H1 (cell line): ENCODE measurements at places on chromosomes 2 and 18. TPM values are rescaled to one million over a fixed set of nuclear protein-coding genes. Genes with fewer than 3 reads are reported as not detected.

DPYSL5 gene
- 16.3 and 16.4 TPM in 2 replicates for total RNA-seq

ESCO1 gene
- 44.6 and 48.3 TPM in 2 replicates for total RNA-seq

WDR7 gene
- total RNA-seq: 15.2 and 16.5 TPM in 2 replicates

VPS54 gene
- 13.2 and 14.3 TPM in 2 replicates for total RNA-seq

- no peak for DNase-seq
Observed at GRCh38 chr2:211598238-211598637, 940.4 kb downstream of the ERBB4 start.

DNA sequence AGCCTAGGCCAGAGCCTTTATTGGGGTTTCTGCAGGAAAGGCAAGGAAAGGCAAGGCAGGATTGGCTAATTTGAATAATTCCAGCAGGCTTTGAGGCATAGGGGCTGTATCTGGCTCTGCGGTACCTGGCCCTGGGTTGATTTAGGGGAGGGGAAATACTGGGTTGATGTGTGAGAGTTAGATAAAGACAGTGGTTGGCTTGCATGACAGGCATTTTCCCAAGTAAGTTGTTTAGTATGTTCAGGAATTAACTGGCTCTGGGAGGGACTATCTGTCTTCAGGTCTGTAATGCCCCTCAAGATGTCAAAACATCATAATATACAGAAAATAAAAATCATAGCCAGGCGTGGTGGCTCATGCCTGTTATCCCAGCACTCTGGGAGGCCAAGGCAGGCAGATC is 98.7 kb downstream of the UBR3 start:
- no peak for DNase-seq

GRCh38 chr2:200013906-200014305 is 58.5 kb downstream of the MAIP1 start:
- DNase-seq: no peak

DNA sequence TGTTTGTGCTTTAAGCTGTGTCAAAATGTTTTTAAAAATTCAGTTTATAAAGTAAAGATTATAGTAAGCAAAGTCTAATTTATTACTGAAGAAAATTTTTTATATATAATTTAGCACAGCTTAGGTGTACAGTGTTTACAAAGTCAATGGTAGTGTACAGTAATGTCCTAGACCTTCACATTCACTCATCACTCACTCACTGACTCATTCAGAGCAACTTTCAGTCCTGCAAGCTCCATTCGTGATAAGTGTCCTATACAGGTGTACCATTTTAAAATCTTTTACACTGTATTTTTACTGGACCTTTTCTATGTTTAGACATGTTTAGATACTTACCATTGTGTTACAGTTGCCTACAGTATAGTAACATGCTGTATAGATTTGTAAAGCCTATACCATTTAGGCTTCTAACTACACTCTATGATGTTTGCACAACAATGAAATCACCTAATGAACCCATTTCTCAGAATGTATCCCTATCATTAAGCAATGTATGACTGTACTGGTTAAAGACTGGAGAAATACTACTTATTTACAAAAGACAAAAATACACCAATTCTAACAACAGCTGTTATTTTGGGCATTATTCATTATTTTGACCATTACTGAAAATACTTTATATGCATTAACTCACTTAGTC is 95.1 kb downstream of the STRN start:
- no peak for DNase-seq

- peak; percentile 34 for DNase-seq
Observed at GRCh38 chr18:12782521-12782920, 79.7 kb downstream of the PSMG2 start.
